Smooth muscle cell of the umbilical artery (primary cell): ENCODE measurements at places on chromosomes 7 and 10. TPM values are rescaled to one million over a fixed set of nuclear protein-coding genes. Genes with fewer than 3 reads are reported as not detected.

The AMPH gene
- 1.4 and 2.4 TPM in 2 replicates for total RNA-seq

The EPO gene
- total RNA-seq = not detected in 2 replicates

The CHCHD2 gene
- 197 and 391 TPM in 2 replicates for total RNA-seq

The FAM237B gene
- 0.05 TPM in 1 of 2 replicates, not detected in the other for total RNA-seq

The PLEKHS1 gene
- total RNA-seq = not detected in 2 replicates

The ITPRID1 gene
- not detected in 2 replicates for total RNA-seq
